D721Med (cell line): ENCODE measurements at places on chromosomes 7 and 10.

DNA sequence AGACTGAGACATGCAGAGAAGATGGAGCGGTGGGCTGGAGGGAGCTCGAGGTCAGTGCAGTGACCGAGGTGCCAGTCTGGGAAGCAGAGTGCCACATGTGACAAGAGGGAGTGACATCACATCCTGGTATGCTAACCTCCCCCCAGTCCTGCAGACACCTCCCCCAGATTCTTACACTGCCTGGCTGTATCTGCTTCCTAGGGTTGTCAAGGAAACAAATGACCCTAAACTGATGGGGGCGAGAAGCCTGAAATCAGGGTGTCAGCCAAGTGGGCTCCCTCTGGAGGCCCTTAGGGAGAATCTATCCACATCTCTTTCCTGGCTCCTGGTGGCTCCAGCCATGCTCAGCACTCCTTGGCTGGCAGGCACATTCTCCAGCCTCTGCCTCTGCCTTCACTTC, 316.1 kb upstream of the ZMIZ1 start:
- no peak for DNase-seq

GRCh38 chr10:75406462-75407223, 5.1 kb upstream of the ZNF503 start:
- DNase-seq: no peak

DNA sequence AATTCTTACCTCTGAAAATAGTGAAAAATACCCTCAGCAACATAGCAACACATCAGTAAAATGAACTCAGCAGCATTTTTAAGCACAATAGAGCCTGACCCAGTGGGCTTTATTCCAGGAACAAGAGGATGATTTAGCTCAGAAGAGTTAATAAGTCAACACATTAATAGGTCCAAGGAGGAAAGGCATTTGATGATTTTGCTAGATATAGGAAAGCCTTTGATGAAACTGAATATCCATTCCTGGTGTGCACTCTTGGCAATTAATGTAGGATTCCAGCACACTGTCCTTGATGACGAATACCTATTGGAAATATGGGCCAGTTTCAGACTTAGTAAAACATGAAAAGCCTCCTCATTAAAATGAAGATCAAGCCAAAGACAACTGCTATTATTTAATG, 42.5 kb downstream of the RASGEF1A start:
- DNase-seq: no peak

- DNase-seq: no peak
These were observed 188.7 kb downstream of the DNAJB6 start for GRCh38 chr7:157525491-157525915.

GRCh38 chr10:60456053-60456452, 66.4 kb upstream of the ANK3 start:
- DNase-seq: no peak

DNA sequence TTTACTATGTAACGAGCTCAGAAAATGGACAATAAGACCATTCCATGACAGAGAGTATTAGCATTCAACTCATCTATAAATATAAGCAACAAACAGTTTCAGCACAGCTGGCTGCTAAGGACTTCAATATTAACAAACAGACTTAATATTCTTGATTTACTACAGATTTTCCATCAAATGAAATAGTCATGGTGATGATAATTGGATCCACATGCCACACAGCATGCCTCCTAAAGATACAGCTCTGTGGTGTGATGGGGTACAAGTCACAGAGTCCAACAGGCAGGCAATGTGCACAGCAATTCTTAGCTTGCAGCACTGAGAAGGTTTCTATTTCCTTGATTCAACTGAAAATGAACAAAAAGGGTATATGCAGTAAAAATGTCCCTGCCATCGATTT, 54.0 kb downstream of the DOCK4 start:
- DNase-seq: no peak

DNA sequence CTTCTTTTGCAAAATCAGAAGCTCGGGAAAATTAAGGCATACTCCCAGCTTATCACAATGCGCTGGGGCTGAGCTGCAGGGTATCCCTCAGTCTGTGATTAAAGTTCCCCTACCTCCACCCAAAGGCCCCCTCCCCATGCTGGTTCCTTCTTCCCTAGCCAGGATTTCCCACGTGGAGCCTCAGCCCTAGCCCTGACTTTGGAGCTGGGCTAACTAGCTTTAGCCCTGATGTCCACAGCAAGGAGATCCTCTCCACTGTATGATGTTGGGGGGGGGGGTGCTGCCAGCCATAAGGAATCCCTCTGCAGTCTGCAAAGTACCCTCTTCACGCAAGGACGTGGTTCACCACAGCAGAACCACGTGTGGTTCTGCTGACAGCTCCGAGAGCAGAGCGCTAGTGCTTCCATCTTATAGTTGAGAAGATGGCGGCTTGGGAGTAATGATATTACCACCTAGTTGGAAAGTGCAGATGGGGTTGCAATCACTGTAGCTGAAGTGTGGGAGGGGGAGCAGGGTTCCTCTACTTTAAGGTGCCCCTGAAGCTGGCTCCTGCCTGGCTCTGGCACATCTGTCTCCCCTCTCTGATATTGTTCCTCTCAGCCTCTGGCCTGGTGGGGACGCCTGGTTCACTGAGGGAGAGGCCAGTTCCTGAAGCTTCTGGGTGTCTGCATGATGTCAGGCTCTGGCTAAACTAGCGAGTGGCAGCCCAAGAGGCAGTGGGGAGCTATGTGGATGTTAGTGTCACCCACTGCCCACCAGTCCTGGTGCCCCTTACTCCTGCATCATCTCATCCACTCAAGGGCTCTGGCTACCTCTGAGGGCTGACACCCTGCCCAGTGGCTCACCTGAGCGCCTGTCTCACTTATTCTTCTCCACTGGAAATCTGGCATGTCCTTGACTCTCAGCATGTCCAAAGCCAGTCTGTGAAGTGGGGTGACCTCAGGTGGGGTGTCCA, 270.7 kb downstream of the RPS24 start:
- DNase-seq: no peak

DNA sequence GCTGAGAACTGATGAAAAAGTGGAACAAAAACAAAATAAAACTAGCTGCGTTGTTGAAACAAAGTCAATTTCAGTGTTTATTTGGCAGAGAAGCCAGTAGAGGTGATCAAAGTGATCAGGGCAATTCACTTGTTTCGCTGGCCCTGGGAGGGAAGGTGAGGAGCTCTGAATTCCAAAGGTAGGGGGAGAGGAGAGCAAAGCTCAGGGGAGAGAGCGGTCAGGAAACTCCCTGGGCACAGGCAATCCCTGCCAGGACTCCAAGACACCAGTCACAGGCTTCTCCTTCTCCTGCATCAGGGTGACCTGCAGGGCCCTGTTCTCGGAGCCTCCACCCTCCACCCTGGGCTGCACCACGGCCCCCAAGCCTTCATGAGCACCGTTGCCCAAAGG, 6.8 kb upstream of the KIAA1217 start:
- DNase-seq: no peak
